H9 (cell line): ENCODE measurements at places on chromosomes 12 and 14.
A peak's percentile ranks its signal among the peaks of the same experiment; 100 is the strongest.

DNA sequence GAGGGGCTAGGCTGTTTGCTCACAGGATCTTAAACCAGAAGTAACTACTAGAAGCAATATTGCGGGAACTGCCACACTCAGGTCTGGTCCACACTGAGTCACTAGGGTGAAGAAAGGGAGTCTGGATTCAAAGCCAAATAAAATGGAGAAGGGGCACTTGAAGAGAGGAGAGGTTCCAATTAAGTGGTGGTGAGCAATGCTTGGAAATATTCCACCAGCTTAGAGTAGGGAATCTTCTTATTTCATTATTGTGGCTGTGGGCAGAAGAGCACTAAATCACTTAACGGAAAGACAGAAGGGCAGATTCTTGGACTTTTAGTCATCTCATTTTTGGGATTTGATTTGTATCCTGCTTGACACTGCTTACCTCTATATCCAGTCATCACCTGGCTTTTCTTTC is 48.6 kb upstream of the PPP1R12A start:
- H3K4me3 ChIP-seq: no peak overlapping the region
- no peaks in the 10 kb centered on the region for H3K36me3 ChIP-seq
- no peak for DNase-seq
- H3K4me1 ChIP-seq: no peaks in the 10 kb centered on the region; the same call in 1 of the 2 replicates

GRCh38 chr12:87991483-87991882 is 37.7 kb downstream of the C12orf50 start:
- no peaks in the 10 kb centered on the region for H3K4me1 ChIP-seq
- no peaks in the 10 kb centered on the region for H3K36me3 ChIP-seq
- no peak overlapping the region for H3K27ac ChIP-seq
- no peaks in the 10 kb centered on the region for H3K27me3 ChIP-seq
- DNase-seq: no peak

- H3K36me3 ChIP-seq: no peaks in the 10 kb centered on the region
- H3K4me1 ChIP-seq: no peaks in the 10 kb centered on the region
- no peak overlapping the region for H3K4me3 ChIP-seq
- no peak for DNase-seq
Observed at GRCh38 chr14:100582496-100583165, 4.6 kb downstream of the BEGAIN start.

GRCh38 chr12:118979763-118980406 is 1.5 kb upstream of the SRRM4 start:
- H3K36me3 ChIP-seq: no peaks in the 10 kb centered on the region
- H3K4me3 ChIP-seq: peak overlapping the region; percentile 74
- peaks cover 10% of the 10 kb centered on the region; the same call in 1 of the 2 replicates for H3K27me3 ChIP-seq
- no peaks in the 10 kb centered on the region for H3K4me1 ChIP-seq
- no peak overlapping the region for H3K27ac ChIP-seq
- peak; percentile 91 for DNase-seq

DNA sequence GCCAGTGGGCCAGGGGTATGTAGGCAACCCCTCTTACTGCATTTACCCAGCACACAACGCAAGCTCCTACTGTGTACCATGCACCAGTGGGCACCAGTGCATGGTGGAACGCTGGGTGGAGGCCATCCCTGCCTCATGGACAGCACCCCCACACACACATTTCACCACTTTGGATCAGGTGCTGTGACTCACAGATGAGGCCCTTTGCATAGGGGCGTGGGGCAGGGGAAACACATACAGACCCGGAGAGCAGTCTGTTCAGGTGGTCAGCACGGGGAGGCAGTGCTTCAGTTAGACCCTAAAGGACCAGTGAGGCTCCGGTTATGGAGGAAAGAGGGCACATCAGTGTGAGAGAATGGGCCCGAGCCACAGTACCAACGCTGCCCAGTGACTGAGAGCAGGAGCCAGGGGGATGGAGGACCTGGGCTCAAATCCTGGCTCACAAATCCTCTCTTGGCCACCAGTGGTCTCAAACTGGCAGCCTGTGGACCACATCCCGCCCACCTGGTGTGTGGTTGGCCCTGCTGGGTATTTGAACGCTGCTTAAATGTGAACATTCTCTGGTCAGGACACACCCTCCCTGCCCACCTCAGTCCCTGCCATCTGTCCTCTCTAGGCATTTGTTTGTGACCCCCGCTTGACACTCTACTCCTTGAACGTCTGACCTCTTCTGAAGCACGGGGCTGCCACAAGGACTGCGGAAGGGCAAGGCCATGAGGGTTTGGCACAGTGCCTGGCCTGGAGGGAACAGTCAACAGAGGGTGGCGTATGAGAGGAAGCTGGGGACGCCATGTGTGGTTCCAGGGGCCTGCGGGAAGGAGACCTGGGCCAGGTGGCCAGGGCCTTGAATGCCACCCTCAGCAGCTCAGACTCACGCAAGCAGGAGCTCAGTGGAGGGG is 46.7 kb downstream of the FAM222A start:
- no peak overlapping the region for H3K4me3 ChIP-seq
- H3K27me3 ChIP-seq: no peaks in the 10 kb centered on the region
- H3K4me1 ChIP-seq: no peaks in the 10 kb centered on the region
- DNase-seq: peak; percentile 30
- no peak overlapping the region for H3K27ac ChIP-seq
- 0 out of 2 replicates have a peak, but pooled peaks cover 7% of the 10 kb centered on the region for H3K36me3 ChIP-seq

GRCh38 chr12:25271486-25272098 is 20.9 kb upstream of the KRAS start:
- H3K4me1 ChIP-seq: no peaks in the 10 kb centered on the region
- no peak for DNase-seq
- H3K4me3 ChIP-seq: no peak overlapping the region
- H3K36me3 ChIP-seq: no peaks in the 10 kb centered on the region
- H3K27ac ChIP-seq: no peak overlapping the region
- no peaks in the 10 kb centered on the region for H3K27me3 ChIP-seq

DNA sequence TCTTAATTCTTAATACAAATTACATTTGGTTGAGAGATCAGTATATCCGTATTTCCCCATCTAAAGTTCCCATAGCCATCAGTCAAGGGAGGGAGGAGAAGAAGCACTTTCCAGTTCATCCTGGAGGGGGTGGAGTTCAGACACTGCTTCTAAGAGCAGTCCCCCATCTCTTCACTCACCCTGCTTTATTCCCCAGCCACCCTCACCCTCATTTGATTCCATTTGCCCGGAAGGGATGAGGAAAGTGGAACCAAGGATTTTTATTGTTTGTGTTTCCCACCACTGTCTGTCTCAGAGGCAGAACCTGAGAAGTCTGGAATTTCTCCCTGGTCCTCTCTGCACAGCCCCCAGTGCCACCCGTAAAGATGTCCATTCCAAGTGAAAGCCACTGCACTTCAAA is 134.2 kb upstream of the HIF1A start:
- H3K4me3 ChIP-seq: no peak overlapping the region
- no peak for DNase-seq
- H3K36me3 ChIP-seq: no peaks in the 10 kb centered on the region
- H3K27me3 ChIP-seq: no peaks in the 10 kb centered on the region
